ENCODE measurements at places on chromosomes 12 and 14.
A peak's percentile ranks its signal among the peaks of the same experiment; 100 is the strongest.

GRCh38 chr12:45893240-45893639 is 97.1 kb downstream of the SCAF11 start:
- DNase-seq: no peak

DNA sequence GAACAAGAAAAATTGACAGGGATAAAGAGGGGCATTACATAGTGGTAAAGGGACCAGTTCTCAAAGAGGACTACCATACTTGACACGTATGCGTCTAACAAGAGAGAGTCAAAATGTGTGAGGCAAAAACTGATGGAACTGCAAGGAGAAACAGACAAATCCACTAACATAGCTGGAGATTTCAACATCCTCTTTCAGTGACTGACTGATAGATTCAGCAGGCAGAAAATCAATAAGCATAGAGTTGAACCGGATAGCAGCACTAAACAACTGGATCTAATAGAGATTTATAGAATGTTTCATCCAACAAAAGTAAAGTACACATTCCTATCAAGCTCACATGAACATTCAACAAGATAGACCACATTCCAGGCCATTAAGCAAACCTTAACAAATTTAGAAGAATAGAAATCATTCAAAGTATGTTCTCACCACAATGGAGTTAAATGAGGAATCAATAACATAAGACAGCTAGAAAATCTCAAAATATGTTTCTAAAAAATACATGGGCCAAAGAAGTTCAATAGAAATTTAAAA is 16.1 kb upstream of the CRACR2A start:
- DNase-seq: no peak

DNA sequence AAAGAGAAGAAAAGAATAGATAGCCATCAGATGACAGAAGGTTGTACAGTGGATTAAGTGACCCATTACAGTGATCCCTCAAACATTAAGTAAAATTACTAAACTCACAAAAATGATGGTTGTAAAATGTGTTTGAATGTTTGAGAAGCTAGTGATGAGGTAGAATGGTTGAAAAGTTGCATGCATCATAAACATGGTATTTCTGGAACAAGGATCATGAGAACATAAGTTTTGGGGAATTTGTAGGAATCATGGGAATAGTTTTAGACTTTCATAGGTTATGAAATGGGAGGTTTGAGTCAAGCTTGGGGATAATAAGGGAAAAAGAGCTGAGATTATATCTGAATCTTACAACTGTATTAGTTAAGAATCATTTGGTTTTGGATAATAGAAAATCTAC is 34.1 kb upstream of the NEDD1 start:
- DNase-seq: no peak

DNA sequence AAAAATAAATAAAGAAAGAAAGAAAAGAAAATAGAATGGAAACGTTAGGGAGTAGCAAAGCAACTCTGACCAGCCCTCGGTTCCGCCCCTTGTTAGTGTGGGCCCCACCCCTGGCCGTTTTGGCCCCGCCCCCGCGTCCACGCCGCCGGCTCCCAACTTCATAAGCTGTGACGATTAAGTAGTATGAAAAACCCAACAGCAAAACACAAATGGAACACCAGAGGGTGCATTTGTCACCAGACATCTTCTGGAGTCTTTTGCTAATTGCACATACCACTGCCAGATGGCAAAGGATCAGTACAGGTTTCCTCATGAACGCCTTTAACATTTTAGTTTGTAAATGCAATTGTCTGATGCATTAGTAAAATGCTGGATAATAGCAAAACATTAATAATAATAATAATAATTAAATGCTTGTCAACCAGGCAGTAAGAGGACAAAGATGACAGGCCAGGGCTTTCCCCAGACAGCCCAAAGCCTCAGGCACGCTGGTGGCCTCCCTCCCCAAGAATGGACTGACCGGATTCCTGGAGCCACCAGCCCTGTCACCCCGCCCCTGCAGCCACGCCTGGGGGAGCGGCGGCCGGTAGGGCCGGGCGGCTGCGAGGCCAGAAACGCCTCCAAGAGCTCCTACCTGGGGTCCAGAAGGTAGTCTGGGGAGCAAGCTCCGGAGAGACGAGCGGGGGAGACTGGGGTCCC is 23.6 kb downstream of the HSP90AA1 start:
- DNase-seq: peak; percentile 51

DNA sequence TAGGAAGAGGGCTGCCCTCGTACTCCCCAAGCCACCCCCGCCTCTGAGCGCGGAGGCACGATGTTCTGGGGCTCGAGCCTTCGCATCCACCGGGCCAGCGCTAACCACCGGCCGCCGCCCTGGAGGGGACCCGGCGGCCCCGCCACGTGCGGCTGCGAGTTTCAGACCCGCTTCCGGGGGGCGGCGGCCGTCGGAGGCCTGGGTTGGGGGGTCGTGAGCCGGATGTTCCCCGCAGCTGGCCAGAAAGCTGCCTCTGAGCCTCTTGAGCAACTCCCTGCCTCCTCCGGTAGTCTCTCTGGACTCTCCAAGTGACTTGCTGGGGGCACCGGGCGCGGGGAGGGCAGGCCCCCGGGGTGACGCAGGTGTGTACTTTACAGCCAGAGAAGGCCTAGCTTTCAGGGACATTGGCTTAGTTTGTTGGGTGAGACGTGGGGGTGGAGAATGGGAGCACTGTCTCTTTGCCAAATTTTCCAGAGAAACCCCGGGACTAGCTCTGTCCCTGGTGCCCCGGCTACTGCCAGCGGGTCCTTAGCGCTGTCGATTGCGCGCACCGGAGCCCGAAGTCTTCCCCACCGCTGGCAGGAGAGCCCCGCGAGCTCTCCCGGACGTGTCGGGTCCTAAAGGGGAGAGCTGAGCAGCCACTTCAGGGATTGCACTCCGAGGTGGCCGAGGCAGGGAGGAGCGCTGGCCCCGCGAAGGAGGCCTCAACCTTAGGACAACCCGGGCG is 15.6 kb downstream of the OTX2 start:
- no peak for DNase-seq

DNA sequence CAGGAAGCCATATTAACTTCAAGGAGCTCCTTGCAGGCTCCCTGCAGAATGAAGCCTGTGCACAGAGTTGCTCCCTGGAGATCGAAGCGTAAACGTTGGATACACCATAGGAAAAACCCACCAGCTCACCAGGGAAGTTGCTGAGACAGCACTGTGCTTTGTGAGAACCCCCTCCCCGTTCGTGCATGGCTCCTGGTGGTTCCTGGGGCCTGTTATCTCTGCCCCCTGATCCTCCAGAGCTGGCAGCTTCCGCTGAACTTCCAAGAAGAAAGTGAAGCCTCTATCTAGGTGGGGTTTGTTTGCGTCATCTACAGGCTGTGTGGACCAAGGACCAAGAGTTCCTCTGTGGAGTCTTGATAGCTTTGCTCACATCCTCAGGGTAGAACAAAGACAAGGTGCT is 2.4 kb upstream of the CCDC85C start:
- DNase-seq: no peak

DNA sequence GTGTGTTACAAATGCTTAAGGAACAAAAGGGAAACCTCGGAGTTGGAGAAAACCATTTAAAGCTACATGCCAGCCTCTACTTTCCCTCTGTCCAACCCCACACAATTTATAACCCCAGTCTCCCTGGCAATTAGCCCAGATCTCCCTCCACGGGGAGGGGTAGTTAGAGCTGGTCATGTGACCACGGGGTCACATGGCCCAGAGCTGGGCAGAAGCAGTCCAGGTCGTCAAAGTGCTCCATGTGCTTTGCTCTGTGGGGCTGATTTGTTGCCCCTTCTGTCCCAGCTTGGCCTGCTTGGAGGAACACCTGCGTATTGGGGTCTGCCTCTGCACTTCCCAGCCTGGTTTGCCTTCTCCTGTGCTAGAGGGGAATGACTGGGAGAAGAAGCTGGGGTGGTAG is 219.1 kb downstream of the RBM19 start:
- DNase-seq: no peak

DNA sequence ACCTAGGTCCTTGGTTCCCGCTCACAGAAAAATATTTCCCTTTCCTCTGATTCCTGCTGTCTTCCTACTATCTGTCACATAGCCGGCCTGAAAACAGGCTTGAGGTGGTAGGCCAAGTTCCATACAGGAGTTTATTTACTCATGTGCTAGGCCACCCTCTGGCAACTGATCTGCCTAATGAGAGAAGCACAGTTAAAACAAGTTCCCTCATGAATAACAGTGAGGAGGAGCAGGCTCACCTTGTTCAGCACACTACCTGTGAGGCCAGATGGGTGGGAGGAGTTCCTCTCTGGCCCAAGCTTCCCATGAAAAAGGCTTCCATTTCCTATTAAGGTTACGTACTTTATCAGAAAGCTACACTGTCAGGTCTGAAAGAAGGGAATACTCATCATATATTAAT is 206.0 kb downstream of the MYRFL start:
- DNase-seq: no peak

DNA sequence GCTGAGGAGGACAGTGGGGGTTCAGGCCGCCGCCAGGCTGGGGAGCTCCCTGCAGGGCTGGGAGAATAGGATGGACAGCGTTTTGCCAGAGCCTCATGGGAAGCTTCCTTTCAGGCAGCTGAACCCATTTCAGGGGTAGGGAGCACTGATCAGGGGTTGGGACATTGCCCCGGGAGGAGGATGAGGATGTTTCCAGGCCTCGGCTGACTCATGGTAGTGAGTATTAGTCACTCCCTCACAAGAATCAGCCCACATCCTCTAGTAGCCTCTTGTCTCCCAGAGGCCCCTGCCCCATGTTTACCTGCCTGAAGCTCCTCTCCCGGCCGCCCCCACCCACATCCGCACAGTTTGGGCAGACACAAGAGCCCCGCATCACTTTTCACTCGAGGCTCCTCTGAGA is 89.8 kb downstream of the ZFP36L1 start:
- DNase-seq: peak; percentile 15

- DNase-seq: no peak
These were observed 89.8 kb downstream of the SLC15A5 start for GRCh38 chr12:16187660-16188059.

GRCh38 chr12:90322006-90322405 is 613.4 kb upstream of the ATP2B1 start:
- no peak for DNase-seq

GRCh38 chr12:5561057-5561456 is 129.1 kb downstream of the NTF3 start:
- no peak for DNase-seq

DNA sequence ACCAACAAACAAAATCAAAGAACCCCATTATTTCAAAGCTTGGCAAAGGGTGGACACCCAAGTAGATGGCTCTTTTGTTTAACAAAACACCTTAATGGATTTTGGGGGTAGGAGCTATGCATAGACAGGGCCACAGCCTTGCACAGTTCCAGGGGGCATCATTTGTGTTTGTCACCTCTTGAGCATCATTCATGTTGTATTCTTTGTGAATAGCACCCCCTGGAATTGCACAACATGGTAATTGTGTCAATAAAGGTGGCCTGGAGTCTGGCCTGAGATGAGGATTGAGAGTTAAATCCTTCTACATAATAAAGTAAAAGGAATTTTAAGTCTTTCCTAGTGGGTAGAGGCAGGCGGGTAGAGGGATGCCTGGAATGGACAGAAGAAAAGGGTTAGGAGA is 3.3 kb upstream of the FRS2 start:
- DNase-seq: no peak

- DNase-seq: no peak
These were observed 1.2 kb upstream of the DCAF11 start for GRCh38 chr14:24113379-24113800.

Data from amniotic stem cell (primary cell).